ENCODE measurements at places on chromosomes 3 and 15. TPM values are rescaled to one million over a fixed set of nuclear protein-coding genes. Genes with fewer than 3 reads are reported as not detected.

TKT gene
- total RNA-seq = 109 TPM

CYP1A1 gene
- 1.6 TPM for total RNA-seq

PLSCR5 gene
- total RNA-seq = not detected

SEC22A gene
- total RNA-seq = 7.7 TPM

WDR76 gene
- total RNA-seq = 0.86 TPM

SUCLG2 gene
- 157 TPM for total RNA-seq

STT3B gene
- total RNA-seq = 68.7 TPM

RLBP1 gene
- not detected for total RNA-seq

CTXN2 gene
- not detected for total RNA-seq

ARGFX gene
- total RNA-seq = not detected

SLC9C1 gene
- not detected for total RNA-seq

NTRK3 gene
- total RNA-seq = 0.38 TPM

ATP8B4 gene
- total RNA-seq = 6.8 TPM

NISCH gene
- 39.3 TPM for total RNA-seq

HDGFL3 gene
- 1.4 TPM for total RNA-seq

All from left lobe of liver (tissue), 2 donors.